ENCODE measurements at places on chromosomes 5 and 9. TPM values are rescaled to one million over a fixed set of nuclear protein-coding genes. Genes with fewer than 3 reads are reported as not detected.

HNRNPA0 gene
- 17.0 TPM for total RNA-seq

GRCh38 chr9:107905308-107906020 lies 415.9 kb upstream of the KLF4 start:
- DNase-seq: no peak

DNA sequence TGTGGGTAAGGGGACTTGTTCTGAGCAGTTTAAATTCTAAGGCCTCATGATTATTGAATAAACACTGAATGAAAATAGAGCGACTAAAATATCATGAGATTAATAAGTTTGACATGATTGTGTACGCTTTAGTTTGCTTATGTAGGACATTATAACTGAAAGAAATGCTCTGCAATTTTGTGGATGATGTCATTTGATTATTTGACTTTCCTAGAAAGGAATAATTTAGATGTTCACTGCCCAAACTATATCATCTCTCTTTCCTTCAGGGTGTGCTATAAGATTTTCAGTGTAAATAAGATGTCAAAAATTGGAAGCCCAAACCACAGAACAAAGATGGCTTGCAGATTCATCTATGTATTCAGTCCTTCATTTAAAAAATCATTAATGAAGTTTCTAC lies 115.7 kb upstream of the MTAP start:
- DNase-seq: no peak

- DNase-seq: no peak
Observed at GRCh38 chr9:101601904-101602765, 7.4 kb upstream of the PPP3R2 start.

- DNase-seq: no peak
Observed at GRCh38 chr9:13263511-13263910, 16.0 kb downstream of the MPDZ start.

Measured in tibial nerve (tissue), 4 donors.